ENCODE measurements at places on chromosomes 2 and 18.

GRCh38 chr18:36187826-36188721, 777 bp downstream of the MOCOS start:
- DNase-seq: no peak

- DNase-seq: no peak
Measured at GRCh38 chr2:26396734-26397298, 4.9 kb upstream of the DRC1 start.

GRCh38 chr18:58416704-58417683, 211.9 kb downstream of the ALPK2 start:
- DNase-seq: no peak

DNA sequence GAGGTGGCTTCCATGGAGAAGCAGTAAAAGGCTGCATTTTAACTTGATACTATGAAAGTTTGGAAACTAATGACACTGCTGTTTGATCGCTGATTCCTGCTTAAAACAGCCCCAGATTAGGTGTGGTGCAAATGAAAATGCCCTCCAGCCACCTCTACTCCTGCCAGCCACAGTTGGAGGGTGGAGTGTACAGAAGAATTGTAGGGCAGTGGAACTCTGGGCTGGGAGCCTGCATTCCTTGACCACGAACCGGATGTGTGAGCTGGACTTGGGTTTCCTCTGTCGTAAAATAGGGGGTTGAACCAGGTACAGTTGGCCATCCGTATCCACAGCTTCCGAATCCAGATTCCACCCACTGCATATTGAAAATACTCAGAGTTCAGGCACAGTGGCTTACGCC, 84.6 kb upstream of the RFX8 start:
- DNase-seq: no peak

- no peak for DNase-seq
Measured at GRCh38 chr18:34738175-34738894, 28.2 kb downstream of the DTNA start.

- no peak for DNase-seq
Measured at GRCh38 chr2:53150146-53150545, 617.5 kb upstream of the CHAC2 start.

DNA sequence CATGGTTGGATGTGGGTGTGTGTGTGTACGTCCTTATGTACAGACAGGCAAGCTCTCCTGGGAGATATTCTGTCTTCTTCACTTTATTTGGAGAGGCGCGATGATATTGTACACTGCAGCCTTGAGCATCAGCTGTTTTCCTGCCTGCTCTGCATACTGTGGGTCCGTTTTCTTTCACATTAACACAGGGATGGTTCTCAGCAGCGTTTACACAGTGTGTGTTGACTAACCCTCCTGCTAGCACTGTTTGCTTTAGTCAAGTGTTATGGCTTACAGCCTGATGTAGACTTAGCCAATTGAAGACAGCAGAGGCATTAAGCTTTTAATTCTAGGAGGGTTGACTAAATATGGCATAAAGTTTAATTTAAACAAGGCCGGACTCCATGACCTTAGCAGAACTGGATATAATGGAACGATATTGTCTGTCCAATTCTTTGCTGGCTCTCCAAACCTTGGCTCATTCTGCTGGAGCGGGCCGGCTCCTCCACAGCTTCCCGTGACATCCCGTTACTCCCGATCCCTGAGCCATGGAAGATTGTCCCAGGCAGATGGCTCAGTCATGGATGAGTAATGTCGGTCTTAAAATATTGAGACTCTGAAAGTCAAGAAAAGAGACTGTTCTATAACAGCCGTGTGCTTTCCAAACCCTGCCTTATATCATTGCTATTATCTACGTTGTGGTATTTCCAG, 134.7 kb downstream of the TPGS2 start:
- no peak for DNase-seq

- DNase-seq: no peak
Measured at GRCh38 chr2:24919506-24920097, 435 bp downstream of the ADCY3 start.

- no peak for DNase-seq
Measured at GRCh38 chr2:237485304-237485703, 1.7 kb upstream of the MLPH start.

DNA sequence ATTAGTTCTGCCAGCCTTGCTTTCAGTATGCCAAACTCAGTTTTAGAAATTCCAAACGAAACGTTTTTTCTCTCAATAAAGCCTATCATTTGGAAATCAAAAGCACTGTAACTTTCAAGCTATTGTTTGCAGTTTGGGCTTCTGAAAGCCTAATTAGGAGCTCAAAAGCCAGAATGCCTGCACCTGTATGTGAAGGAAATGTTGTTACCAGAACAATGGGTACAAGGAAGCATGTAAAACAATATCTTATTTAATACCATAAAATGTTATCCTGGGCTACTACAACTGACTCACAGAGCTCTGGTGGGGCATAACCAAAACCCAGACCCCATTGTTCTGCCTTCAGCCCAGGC, 12.6 kb upstream of the GULP1 start:
- no peak for DNase-seq

GRCh38 chr2:203574824-203575223, 39.7 kb upstream of the RAPH1 start:
- DNase-seq: no peak

DNA sequence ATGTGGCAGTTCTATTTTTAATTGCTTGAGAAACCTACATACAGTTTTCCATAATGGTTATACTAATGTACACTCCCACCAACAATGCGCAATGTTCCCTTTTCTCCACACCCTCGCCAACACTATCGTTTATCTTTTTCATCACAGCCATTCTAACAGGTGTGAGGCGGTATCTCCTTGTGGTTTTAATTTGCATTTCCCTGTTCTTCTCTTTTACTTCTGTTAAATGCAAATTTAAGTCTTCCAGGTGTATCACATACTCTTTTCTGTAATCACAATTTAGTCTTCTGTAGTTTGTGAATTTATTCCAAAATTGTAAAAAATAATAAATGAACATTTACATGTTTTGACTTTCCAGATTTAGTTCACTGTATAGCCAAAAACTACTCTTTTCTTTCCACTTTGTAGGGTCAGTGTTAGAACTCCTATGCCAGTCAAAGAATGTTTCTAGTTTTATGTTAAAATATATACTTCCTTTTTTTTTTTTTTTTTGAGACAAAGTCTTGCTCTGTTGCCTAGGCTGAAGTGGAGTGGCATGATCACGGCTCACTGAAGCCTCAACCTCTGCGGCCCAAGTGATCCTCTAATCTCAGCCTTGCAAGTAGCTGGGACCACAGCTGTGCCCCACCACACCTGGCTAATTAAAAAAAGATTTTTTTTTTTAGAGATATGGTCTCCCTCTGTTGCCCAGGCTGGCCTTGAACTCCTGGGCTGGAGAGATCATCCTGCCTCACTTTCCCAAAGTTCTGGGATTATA, 15.4 kb upstream of the ACYP2 start:
- DNase-seq: no peak

DNA sequence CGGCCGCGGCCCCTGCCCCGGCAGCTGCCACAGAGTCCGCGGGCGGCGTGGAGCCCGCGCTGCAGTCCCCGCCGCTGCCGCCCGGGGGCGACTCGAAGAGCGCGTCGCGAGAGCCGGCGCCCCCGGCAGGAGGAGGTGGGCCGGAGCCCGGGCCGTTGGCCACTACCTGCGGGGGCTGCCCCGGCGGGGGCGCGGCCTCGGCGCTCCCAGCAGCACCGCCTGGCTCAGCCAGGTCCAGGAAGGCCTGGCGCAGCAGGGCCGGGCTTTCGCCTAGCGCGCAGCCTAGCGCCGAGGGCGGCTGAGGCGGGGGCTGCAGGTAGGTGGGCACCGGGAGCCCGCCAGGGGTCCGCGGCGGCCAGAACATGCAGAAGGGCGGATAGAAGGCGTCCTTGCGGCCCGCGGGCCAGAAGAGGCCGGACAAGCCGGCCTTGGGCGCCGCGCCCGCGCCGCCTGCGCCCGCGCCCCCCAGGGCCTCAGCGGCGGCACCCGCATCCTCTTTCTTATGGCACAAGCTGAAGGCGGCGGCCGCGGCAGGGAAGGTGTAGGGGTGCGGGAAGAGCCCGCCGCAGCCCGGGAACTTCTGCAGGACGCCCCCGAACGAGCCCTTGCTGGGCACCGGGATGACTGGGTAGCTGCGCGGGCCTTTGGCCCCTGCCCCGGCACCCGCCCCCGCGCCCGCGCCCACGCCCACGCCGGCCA, 3.9 kb downstream of the SKOR2 start:
- DNase-seq: no peak

- no peak for DNase-seq
Measured at GRCh38 chr18:58990720-58991119, 126.0 kb downstream of the ZNF532 start.

DNA sequence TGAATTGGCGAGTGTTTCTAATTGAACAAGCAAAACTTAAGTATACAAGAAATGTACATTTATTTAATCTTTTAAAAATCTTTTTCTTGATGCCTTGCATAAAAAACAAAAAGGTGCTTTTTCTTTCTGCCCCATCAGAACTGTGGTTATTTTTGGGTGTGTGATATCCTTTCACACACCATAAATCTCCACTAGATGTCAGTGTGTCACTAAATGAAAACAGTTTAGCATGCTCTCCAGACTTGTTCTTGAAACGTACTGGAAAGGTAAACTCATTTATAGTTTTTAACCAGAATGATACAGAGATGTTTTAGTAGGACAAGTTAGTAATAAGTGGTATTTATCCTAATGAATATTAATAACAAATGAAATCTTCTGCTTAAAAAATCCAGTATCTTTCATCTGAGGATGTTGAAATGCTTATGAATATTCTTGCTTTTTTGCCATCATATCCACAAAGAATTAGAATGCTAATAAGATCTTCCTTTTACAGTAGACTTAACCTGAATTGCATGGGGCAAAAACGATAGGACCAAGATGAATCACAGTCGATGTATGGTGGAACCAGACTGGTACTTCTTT, 96.8 kb downstream of the UBE2E3 start:
- peak; percentile 6 for DNase-seq

DNA sequence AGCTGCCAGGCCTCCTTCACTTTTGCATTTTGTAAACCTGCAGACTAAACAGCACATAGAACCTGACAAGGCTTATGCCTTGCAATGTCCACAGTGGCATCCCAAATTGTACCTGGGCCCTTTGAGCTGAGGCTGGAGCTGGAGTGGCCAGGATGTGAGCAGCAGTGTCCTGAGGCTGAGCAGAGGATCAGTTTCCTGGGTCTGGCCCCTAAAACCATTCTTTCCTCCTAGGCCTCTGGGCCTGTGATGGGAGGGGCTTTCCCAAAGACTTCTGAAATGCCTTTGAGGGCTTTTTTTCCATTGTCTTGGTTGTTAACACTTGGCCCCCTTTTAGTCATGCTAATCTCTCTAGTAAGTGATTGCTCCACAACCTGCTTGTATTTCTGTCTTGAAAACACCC, 32.8 kb downstream of the FSIP2 start:
- DNase-seq: no peak

- no peak for DNase-seq
Measured at GRCh38 chr2:195659114-195659513, 2.1 kb downstream of the SLC39A10 start.

DNA sequence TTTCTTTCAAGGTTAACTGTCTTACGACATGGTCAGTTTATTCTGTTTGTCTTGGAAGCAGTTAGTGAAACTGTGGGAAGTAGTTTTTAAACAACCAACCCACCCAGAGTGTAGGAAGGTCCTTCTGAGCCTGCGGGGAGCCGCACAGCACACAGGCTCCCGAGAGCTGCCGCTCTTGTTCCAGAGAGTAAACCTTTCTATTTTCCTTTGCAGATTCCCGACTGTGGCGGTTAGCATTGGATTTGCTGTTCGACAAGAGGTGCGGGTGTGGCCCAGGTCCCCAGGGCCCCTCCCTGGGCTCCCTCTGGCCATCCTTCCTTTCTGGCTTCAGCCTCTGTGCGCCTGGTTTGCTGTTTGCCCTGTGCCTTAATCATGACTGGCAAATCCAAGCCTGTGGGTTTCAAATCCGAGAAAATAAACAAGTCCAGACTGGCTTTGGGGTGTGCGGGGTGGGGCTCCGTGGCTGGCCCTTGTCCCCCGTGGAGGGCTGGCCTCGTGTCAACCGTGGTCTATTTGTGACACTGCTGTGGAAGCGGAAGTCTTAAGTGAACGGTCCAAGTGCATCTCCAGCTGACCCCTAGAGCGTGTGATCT, 30.7 kb downstream of the IMPA2 start:
- DNase-seq: no peak

- no peak for DNase-seq
Measured at GRCh38 chr2:227765788-227766372, 20.2 kb downstream of the SCYGR8 start.

GRCh38 chr2:188580738-188581137, 289.1 kb downstream of the GULP1 start:
- DNase-seq: no peak

GRCh38 chr18:45111502-45111848, 430.8 kb downstream of the SETBP1 start:
- DNase-seq: no peak

- no peak for DNase-seq
Measured at GRCh38 chr2:225806105-225806504, 406.6 kb downstream of the NYAP2 start.

- no peak for DNase-seq
Measured at GRCh38 chr18:9436206-9436929, 38.9 kb upstream of the RALBP1 start.

- DNase-seq: no peak
Measured at GRCh38 chr18:44791520-44791919, 110.8 kb downstream of the SETBP1 start.

GRCh38 chr2:5227062-5227699, 465.0 kb upstream of the SOX11 start:
- no peak for DNase-seq

GRCh38 chr2:1981421-1981820, 237.1 kb upstream of the PXDN start:
- no peak for DNase-seq

GRCh38 chr2:157662401-157662800, 33.7 kb upstream of the ACVR1C start:
- DNase-seq: no peak

- peak; percentile 49 for DNase-seq
Measured at GRCh38 chr2:174682578-174683391, 81.5 kb downstream of the CHRNA1 start.

DNA sequence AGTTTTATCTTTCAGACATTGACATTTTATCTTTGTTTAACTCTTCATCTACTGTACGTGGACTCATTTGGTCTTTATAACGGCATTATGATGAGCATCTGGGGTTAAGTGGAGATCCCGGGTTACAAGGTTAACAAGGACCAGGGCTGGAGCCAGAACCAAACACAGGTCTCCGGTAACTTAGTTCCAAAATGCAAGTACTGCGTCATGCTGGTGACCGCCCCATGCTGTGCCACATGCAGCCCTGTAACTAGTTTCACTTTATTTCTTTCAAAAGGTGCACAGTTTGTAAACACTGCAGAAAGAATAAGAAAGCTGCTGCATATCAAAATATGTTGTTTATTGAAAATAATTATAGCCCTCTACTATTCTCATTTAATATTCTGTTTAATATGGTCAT, 3.1 kb downstream of the SLC5A7 start:
- DNase-seq: no peak

- no peak for DNase-seq
Measured at GRCh38 chr2:148903979-148904378, 29.0 kb downstream of the KIF5C start.

GRCh38 chr2:40556293-40556692, 104.4 kb upstream of the SLC8A1 start:
- DNase-seq: no peak

Measured in CD4-positive, alpha-beta T cell (primary cell).